ENCODE measurements at places on chromosomes 5 and 9.

GRCh38 chr9:127769929-127770582 lies 8.4 kb downstream of the SH2D3C start:
- DNase-seq: no peak

GRCh38 chr9:114662081-114662989 lies 4.7 kb upstream of the TEX53 start:
- peak; percentile 46 for DNase-seq

- DNase-seq: no peak
These were observed 190.2 kb upstream of the NR3C1 start for GRCh38 chr5:143593723-143594122.

DNA sequence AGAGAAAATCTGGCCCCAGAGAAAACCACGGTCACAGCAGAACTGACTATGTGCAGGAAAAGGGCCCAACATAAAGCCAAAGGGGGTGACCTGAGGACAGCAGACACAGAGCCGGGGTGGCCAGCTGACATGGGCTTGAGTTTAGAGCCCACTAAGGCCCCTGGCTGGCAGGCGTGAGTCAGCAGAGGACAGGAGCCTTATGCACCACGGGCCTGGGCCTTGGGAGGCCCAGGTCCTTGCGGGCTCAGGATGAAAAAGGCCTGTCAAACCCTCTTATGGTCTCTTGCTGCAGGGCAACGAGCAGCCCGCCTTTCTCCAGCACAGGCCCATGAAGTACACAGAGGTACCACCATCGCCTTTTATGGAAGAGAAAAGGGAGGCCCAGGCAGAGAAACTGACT lies 19.7 kb downstream of the STK10 start:
- DNase-seq: no peak

GRCh38 chr9:14326264-14326826 lies 12.4 kb upstream of the NFIB start:
- DNase-seq: peak; percentile 10

DNA sequence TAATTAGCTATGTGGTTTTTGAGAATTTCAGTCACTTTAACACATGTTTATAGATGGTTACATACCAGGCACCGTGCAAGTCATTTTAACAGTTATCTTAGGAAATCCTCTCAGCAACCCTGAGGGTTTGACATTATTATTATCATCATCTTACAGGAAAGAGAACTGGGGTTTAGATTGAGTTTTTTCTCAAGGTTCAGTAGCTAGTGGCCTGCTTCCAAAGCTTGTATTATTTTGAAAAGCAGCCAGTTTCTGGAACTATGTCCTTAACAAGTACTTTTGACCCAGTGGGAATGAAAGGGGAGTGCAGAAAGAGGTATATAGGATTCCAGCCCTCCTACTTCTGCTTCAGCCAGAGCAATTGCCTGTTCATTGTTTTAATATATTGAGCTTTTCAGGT lies 157.5 kb downstream of the COMMD10 start:
- DNase-seq: no peak

DNA sequence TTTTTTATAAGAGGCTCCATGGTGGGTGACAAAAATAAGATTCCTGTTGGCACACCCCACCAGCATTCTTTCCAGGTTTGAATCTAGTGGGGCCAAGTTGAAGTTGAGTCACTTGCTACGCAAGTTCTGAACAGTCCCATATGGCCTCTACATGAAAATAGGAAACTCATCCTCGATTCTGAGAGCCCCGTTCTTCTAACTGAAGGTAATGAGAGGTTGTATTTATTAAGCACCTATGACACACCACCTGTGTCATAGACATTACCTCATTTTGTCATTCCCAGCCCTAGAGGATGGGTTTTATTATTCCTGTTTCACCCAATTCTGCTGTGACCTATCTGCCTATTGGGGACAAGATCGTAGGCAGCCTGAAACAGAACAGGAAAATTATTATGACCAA lies 131.7 kb downstream of the ACTL7B start:
- no peak for DNase-seq

DNA sequence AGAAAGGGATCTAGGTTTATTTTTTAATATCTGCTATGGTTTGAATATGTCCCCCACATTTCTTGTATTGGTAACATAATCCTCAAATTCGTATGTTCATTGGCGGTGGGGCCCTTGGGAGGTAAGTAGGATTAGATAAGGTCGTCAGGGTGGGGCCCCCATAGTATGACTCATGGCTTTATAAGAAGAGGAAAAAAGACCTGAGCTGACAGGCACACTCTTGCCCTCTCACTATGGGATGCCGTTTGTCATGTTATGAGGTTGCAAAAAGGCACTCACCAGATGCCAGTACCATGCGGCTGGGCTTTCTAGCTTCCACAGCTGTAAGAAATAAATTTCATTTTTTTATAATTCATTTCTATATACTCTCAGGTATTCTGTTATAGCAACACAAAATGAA lies 67.3 kb upstream of the SGCD start:
- DNase-seq: no peak

- no peak for DNase-seq
These were observed 84.3 kb upstream of the SLC1A3 start for GRCh38 chr5:36521838-36522745.

DNA sequence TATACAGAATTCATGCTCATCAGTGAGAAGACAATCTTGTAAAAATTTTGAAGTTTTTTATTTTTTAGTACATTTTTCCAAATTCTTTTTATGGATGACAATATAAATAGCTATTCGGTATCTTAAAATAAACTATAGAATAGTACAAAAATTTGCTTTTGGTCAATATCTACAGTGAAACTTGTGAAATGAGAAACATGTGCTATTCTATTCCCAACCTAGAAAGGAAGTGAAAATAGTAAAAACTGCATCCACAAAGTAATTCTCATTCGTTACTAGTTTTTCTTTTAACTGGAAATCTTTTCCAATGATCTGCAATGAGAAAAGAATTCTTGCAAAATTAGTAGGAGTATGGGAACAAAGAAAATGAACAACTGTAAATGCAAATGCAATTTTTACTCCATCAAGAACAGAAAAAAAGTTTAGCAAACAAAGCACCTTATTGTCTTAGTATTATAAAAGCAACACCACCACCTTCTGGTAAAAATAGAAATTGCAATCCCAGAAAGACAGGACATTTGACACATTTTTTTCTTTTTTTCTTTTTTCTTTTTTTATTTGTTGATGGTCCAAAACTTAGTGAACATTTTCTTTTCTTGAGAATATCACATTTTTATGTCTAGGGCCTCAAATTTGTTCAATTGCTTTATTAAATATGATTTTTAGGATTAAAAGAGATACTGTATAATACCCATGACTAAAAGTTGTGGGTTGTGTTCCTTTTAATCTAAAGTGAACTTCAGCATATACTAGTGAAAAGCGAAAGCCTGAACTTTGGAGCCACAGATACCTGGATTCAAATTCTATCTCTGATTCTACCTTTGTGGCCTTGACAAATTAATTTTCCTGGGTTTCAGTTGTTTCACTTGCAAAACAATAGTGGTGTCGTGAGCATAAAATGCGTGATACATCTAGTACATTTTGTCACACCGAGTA lies 72.3 kb downstream of the SLCO4C1 start:
- peak; percentile 46 for DNase-seq

- DNase-seq: no peak
These were observed 179.8 kb downstream of the DOCK8 start for GRCh38 chr9:394347-395052.

DNA sequence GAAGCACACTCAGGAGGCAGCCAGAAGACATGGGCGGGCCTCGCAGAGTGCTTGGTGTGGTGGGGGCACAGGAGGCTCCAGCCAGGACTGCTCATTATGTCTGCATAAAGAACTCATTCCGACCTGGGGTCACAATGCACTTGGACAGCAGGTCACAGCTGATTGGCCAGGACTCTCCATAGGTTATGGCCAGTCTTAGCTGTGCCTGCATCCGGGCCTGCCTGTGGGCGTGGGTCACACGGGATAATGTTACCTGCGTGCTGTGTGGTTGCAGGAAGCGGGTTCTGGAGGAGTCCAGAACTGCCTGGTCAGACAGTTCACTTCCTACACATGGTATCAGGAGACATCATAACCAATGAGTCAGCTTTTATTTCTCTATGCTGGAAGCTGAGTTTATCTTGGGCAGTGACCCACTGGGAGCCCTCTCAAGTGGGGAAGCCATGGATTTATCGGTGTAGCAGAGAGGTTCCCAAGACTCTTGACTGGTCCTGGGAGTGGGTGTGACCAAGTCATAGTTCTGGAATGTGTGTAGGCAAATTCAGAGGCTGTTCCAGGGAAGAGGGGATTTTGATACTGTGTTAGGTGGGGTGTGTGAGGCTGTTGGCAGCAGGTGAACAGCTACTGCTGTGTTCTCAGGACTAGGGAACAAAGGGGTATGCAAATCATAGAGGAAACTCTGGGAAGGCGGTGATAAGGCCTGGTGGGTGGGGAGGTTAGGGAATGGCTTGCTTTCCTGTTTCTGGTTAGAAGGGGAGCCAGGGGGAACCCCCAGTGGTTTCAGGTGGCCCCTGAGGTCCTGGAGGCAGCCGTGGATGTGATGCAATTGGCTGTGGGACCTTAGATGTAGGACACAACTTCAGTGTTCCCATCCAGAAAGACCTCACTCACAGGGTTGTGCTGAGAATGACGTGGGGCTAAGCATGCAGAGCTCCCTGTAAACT lies 51.3 kb downstream of the ARHGEF37 start:
- no peak for DNase-seq

- no peak for DNase-seq
These were observed 251.5 kb downstream of the CRB2 start for GRCh38 chr9:123607479-123607878.

DNA sequence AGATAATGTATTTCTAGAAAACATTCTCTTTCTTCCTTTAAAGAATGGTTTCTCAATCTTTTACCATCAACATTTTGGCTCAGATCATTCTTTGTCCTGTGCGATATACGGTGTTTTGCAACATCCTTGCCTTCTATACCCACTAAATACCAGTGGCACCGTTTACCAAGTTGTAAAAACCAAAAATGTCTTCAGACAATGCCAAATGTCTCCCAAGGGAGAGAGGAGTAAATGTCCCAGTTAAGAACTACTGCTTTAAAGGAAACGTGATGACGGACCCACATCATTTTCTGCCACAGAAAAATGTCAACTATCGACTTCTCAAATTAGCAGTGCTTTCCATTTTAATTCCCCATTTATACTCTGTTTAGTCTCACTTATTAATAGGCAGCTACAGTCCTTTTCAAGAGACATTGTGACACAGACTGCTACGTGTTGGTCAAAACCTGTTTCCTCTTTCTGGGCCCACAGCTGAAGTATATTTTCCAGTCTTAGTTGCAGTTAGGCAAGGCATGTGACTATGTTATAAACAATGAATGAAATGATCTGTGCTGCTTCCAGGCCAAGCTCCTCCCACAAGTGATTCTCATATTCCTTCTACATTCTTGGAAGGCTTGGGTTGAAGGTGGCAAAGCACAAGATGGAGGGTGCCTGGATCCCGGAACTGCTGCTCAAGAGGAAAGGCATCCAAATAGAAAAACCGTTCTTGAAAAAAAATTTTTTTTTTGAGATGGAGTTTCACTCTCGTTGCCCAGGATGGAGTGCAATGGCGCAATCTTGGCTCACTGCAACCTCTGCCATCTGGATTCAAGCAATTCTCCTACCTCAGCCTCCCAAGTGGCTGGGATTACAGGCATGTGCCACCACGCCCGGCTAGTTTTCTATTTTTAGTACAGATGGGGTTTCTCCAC lies 8.8 kb downstream of the PRXL2C start:
- DNase-seq: no peak

- DNase-seq: no peak
These were observed 181.8 kb upstream of the DAB2 start for GRCh38 chr5:39606591-39606990.

DNA sequence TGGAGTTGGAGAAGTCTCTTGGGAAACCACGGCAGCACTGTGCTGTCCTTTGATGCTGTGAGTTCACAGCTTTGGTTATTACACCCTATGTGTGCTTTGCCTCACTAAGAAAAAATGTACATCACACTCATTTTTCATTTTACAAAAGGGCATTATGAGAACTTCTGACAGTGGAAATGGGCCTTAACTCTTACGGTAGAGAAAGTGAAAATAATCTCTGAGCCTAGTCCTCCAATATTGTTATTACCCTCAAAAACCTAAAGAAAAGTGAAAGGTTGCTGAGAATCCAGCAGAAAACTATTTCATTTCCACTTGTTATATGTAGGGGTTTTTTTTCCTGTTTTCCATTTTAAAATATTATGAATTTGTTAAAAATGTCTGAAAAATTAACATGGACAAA lies 8.2 kb upstream of the OR13D1 start:
- DNase-seq: no peak

DNA sequence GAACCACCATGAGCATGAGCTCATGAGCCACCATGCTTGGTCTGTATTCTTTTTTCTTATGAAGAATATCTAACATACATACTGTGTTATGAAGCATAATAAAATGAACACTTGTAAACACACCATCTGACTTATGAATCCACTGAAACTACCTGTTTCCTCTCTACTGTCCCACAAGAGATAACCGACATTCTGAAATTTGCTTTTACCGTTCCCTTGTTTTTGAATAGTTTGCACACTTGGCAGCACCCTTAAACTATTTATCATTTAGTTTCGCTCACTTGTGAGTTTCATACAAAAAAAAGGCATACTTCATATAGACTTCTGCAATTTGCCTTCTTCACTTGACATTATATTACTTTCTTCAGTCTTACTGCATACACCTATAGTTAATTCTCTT lies 8.9 kb downstream of the LARS1 start:
- no peak for DNase-seq

DNA sequence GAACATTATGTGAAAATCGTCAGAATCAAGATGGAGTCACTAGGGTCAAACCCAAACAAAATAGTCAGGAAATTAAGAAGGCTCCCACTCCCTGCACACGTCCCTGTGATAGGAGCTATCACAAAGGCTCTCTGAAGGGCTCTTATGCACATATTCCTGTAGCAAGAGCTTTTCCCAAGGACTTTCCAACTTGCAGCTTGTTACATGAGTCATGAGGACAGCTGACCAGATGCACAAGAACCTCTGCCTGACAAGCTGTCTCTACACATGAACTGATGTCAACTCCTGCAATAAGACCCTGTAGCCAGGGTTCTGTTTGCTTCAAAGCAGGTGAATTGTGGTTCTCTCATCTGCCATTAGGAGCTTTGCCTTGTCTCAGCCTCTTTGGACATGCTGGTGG lies 122.4 kb downstream of the OLFM1 start:
- no peak for DNase-seq

GRCh38 chr9:86885232-86885631 lies 62.1 kb downstream of the GAS1 start:
- DNase-seq: no peak

DNA sequence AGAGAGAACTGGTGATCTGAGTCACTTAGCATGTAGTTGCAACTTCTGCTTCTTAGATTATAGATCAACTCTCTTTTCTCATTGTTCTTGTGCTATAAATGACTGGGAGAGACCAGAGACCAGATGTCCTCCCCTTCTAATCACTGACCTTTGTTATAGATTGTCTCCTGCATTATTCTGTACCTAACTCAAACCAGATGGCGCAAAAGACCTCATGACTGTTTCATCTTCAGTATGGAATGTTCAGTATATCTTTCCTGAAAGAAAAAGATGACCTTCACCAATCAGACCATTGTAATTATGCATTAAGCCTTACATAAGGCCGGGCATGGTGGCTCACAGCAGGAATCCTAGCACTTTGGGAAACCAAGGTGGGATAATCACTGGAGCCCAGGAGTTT lies 30.5 kb upstream of the ADAM19 start:
- DNase-seq: no peak

Data from immature natural killer cell (primary cell).